Temporal lobe (tissue), 4 donors: ENCODE measurements at places on chromosomes 12 and 14. TPM values are rescaled to one million over a fixed set of nuclear protein-coding genes. Genes with fewer than 3 reads are reported as not detected.

Gene PTCSC3
- not detected for total RNA-seq

Gene TDRD9
- total RNA-seq: 1.2 TPM

Gene HSPB8
- total RNA-seq: 1.2 TPM

Gene NINJ2
- total RNA-seq: 0.49 TPM

Gene IFNG-AS1
- not detected for total RNA-seq

Gene FOXM1
- 2.5 TPM for total RNA-seq

Gene ZDHHC22
- total RNA-seq: 9.8 TPM

Gene GNPTAB
- 131 TPM for total RNA-seq

Gene CLEC2D
- total RNA-seq: 9.1 TPM

Gene TPPP2
- not detected for total RNA-seq

Gene C12orf43
- total RNA-seq: 12.0 TPM

Gene TROAP
- 0.49 TPM for total RNA-seq

Gene KRT74
- not detected for total RNA-seq

Gene TAS2R7
- not detected for total RNA-seq

Gene PWP1
- total RNA-seq: 62.7 TPM

Gene ST8SIA1
- 16.0 TPM for total RNA-seq

Gene CCDC177
- 4.2 TPM for total RNA-seq

Gene CCDC197
- not detected for total RNA-seq

Gene RBP5
- 0.25 TPM for total RNA-seq

Gene SOX5
- total RNA-seq: 101 TPM

Gene SDR9C7
- total RNA-seq: 0.25 TPM

Gene NUDT4
- 93.4 TPM for total RNA-seq

Gene BBS10
- total RNA-seq: 27.3 TPM

Gene AHNAK2
- 34.4 TPM for total RNA-seq

Gene SRSF5
- total RNA-seq: 135 TPM

Gene CARMIL3
- 20.4 TPM for total RNA-seq

Gene GPR132
- 0.74 TPM for total RNA-seq

Gene GNG2
- total RNA-seq: 286 TPM

Gene GALNT8
- total RNA-seq: 46.5 TPM

Gene AKAP3
- 1.5 TPM for total RNA-seq

Gene ERBB3
- total RNA-seq: 6.4 TPM

Gene MYH6
- not detected for total RNA-seq

Gene GLIPR1L1
- total RNA-seq: not detected

Gene REC8
- total RNA-seq: 15.2 TPM

Gene KRT6A
- total RNA-seq: not detected

Gene SIX6
- not detected for total RNA-seq

Gene TRPV4
- total RNA-seq: 0.25 TPM

Gene PLEKHD1
- 0.49 TPM for total RNA-seq

Gene KCNMB4
- total RNA-seq: 32.0 TPM

Gene KLHL33
- 0.25 TPM for total RNA-seq

Gene ACTN1
- total RNA-seq: 21.4 TPM

Gene VRTN
- total RNA-seq: not detected

Gene NYNRIN
- 14.5 TPM for total RNA-seq

Gene HNF1A
- total RNA-seq: not detected
